Retinal pigment epithelial cell (primary cell): ENCODE measurements at places on chromosomes 6 and 20.

DNA sequence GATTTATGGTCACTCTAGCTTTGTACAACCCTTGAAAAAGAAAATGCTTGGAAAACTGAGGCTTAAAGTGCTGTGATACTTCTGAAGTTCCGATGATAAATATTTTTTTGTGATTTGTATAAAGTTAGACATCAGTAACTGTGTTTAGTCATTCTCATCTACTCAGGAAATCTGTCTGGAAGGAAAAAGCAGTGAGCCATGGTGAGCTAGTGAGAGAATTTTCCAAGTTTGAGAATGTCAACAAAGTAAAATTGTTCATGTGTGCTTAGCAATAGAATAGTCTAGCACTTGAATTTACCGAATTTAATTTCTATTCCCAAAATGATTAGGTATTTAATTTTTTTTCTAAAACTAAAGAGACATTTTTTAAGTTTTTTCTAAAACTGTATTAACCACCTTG is 41.3 kb upstream of the PLCB4 start:
- no peak for DNase-seq

- DNase-seq = peak; percentile 38
Measured at GRCh38 chr6:78867370-78868040, at the start of gene IRAK1BP1. TSS of gene IRAK1BP1 (plus strand) at chr6:78867551. CDS start at chr6:78867577, 26 bp downstream.

GRCh38 chr20:973785-974194 is 28.3 kb downstream of the RSPO4 start:
- no peak for DNase-seq

DNA sequence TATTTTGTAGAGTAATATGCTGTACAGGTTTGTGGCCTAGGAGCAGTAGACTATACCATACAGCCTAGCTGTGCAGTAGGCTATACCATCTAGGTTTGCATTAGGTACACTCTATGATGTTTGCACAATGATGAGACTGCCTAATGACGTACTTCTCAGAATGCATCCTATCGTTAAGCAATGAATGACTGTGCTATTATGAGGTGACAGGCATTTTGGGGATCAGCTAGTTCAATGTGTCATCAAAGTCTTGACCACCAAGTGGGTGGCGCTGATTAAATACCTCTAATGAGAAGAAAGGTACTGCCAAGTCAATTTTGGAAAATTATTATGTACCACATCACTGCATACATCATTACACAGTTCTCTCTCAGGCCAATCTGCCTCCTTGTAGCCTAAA is 190.2 kb downstream of the BACH2 start:
- DNase-seq = no peak

- no peak for DNase-seq
Measured at GRCh38 chr6:45946352-45946751, 69.3 kb downstream of the CLIC5 start.

- DNase-seq = no peak
Measured at GRCh38 chr6:11179419-11180202, 52.9 kb downstream of the NEDD9 start.

- no peak for DNase-seq
Measured at GRCh38 chr20:56501116-56501515, 23.4 kb upstream of the FAM209A start.

DNA sequence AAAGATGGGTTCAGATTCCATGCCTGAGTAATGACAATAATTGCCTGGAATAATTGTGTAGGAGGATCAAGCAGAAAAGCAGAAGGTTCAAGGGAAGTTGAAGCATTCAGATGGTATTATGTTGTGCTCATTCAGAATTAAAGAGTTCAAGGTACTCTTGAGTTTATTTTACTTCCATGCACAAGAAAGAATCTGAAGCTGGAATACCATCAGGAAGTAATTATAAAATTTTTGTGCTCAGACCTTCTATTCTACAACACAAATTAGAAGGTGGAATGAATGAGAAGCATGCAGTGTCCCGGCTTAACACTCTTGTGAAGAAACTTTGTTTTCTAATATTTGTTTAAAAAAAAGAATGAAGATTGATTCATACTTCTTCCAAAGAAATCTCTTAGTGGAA is 139.4 kb upstream of the ENPP5 start:
- no peak for DNase-seq

DNA sequence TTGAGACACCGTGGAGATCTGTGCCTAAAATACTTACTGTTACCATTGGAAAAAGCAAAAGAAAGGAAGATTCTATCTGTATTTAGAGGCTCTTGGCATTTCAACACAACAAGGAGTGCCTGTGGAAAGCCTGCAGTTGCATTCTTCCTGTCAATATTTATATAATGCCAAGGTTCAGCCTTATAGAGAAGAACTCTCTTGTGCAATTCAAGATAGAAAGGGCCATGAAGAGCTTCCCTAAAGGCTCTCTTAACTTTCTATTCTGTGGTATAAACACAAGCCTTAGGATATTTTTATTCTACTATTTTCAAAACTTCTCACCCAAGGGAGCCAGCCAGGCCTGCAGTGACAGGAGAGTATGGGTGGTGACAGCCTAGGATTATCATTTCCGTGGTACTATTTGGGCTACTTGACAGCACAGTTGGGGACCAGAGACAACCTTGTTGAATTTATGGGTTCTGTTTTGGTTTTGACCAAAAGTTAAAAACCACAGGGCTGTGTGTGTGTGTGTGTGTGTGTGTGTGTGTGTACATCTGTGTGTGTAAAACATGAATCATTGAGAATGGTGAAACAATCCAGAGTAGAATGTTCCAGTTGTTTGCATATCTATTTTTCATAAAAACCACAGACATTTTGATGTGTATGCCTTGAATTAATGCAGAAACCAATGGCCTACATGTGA is 700.9 kb upstream of the SLC35B3 start:
- no peak for DNase-seq

- no peak for DNase-seq
Measured at GRCh38 chr6:159013229-159013628, 13.2 kb upstream of the RSPH3 start.

- DNase-seq = no peak
Measured at GRCh38 chr6:157316871-157317814, 6.2 kb downstream of the TMEM242 start.

DNA sequence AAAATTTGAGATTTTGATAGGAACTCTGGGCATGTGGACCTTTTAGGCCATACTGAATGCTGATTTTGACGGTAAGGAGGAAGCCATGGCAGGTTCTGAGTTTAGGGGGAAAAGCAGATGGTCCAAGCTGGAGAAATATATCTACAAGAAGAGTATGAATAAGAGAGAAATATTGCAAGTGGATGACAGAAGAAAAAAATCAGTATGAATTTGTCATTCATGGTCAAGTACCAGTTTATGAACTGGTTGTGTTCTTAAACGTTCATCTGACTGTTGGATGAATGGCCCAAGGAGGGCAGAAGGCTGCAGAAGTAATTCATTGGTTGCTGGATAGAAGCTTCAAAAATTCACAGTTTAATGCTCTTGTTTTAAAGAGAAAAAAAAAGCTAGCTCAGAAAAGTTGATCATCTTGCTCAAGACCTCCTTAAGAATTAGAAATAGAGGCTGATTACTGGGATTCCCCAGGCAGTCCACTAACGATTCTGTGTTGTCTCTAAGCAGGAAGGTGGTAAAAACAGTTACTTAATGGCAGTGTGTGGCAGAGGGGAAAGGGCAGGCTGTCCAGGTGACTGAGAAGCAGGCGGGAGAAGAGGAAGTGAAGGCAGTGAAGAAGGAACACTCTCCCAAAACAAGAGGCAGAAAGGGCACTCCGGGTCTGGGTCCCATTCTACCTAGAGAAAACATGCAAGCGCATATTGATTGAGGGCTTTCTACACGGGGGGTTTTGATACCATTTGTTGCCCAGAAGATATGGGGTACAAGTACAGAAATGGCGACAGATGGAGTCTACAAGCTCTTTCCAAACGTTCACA is 2.0 kb upstream of the DUSP22 start:
- DNase-seq = no peak
